Progenitor cell of endocrine pancreas (in vitro differentiated cells): ENCODE measurements at places on chromosomes 2 and 18. TPM values are rescaled to one million over a fixed set of nuclear protein-coding genes. Genes with fewer than 3 reads are reported as not detected.
A peak's percentile ranks its signal among the peaks of the same experiment; 100 is the strongest.

The GPR39 gene
- total RNA-seq = 4.0 and 4.6 TPM in 2 replicates

The SERPINB11 gene
- total RNA-seq = not detected in 2 replicates

The TUBB8B gene
- 0.64 and 0.93 TPM in 2 replicates for total RNA-seq

The SERPINB12 gene
- total RNA-seq = not detected in 2 replicates

The B3GNT7 gene
- total RNA-seq = 6.5 and 7.6 TPM in 2 replicates

The PLGLB1 gene
- 6.9 and 8.6 TPM in 2 replicates for total RNA-seq

The DOK6 gene
- 7.0 and 7.2 TPM in 2 replicates for total RNA-seq

The CD207 gene
- not detected in 2 replicates for total RNA-seq

The GPR55 gene
- not detected in 2 replicates for total RNA-seq

The SLC5A7 gene
- total RNA-seq = 0.60 and 1.8 TPM in 2 replicates

- no peak for DNase-seq
Observed at GRCh38 chr2:47304654-47305053, 98.3 kb upstream of the MSH2 start.

- DNase-seq = no peak
Observed at GRCh38 chr2:62627667-62628066, 77.8 kb upstream of the EHBP1 start.

DNA sequence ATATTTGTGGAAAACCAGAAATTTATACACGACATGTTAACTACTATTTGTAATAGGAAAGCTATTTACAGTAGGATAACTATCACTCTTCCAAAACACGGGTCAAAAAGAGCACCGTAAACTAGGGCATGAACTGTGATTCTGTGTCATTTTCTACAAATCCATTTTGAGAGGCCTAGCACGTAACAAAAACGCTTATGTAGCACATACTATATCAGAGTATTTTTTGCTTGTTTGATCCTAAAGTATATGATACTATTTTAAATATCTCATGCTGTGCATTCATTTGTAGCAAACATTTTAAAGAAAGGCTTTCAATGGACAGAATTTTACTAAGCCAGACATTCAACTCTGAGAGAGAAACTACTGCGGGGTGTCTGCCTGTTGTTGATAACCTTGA is 45.1 kb downstream of the WDFY1 start:
- DNase-seq = no peak

- no peak for DNase-seq
Observed at GRCh38 chr18:42527766-42528165, 572.7 kb downstream of the PIK3C3 start.

- no peak for DNase-seq
Observed at GRCh38 chr18:74139411-74139810, 8.2 kb downstream of the FBXO15 start.

GRCh38 chr2:19973466-19973865 is 16.4 kb downstream of the WDR35 start:
- no peak for DNase-seq

DNA sequence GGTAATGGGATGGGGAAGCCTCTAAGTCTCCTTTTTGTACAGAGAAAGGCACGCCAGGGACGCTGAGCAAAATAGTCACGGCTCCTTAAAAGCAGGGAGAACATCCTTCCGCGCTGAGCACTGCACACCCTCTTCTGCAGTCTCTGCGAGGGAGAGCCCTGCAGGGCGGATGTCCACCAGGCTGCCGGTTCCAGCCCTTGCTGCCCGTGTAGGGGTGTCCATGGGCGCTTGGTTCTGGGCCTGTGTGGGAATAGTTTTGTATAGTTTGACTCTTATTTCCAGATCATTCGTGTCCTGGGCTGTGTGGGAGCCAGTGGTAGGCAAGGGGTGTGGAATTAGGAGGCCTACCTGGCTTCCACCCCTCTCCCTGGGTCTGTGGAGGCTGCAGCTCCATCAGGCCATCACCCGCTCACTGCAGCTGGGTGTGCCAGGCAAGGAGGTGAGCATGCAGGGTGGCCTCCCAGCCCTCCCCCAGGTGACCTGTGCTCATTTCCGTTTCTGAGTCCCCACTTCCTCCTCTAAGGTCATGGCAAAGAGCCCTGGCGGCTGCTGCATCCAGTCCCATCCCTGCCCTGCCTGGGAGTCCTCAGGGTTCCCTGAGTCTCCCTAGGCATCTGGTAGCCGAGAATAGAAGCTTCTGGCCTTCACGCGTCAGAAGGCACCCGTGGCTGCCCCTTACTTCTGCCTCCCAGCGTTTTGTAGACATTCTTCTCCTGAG is 202.6 kb downstream of the LDLRAD4 start:
- no peak for DNase-seq

DNA sequence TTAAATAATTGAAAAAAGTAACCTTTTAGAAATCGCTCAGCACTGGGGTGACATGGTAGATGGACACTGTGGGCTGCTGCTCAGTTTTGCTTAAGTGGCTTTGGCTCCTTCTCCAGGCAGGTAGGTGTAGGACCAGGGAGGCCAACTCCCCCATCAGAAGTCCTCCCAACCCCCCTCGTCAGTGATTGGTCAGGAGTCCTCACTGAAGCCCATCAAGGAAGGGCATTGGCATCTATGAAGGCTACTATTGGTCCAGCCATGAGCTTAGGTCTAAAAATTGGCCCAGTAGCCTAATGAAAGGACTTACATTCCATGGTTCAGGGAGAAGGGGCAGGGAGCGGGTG is 34.7 kb downstream of the ST3GAL5 start:
- no peak for DNase-seq

DNA sequence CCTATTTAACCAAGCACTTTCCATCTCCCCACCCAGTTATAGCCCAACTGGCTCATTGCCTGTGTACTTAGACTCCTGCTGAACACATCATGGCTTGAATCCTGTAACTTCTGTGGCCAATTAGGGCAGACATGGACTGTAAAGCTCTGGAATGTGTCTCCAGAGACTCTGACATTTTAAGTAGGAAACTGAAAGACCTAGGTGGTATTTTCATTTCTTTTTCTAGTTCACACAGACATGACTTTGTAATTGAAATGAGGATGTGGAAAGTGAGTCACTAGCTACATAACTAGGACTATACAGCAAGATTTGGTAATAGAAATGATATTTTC is 12.2 kb downstream of the DOK1 start:
- no peak for DNase-seq

DNA sequence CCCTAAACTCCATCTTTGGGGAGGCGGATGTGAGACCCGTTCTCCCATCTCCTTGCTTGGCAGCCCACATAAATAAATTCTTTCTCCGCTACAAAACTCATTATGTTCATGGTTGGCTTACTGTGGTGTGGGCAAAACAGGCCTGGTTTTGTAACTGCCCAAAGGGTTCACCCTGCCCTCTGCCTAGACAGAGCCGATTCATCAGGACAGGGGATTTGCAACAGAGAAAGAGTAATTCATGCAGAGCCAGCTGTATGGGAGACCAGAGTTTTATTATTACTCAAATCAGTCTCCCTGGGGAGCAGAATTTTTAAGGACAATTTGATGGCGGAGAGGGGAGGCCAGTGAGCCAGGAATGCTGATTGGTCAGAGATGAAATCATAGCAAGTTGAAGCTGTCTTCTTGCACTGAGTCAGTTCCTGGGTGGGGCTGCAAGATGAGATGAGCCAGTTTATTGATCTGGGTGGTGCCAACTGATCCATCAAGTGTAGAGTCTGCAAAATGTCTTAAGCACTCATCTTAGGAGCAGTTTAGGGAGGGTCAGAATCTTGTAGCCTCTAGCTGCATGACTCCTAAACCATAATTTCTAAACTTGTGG is 8.4 kb upstream of the RNF125 start:
- DNase-seq = no peak

GRCh38 chr2:237232166-237232565 is 146.5 kb downstream of the COPS8 start:
- DNase-seq = no peak

- DNase-seq = no peak
Observed at GRCh38 chr2:128187032-128187654, 96.1 kb downstream of the UGGT1 start.

DNA sequence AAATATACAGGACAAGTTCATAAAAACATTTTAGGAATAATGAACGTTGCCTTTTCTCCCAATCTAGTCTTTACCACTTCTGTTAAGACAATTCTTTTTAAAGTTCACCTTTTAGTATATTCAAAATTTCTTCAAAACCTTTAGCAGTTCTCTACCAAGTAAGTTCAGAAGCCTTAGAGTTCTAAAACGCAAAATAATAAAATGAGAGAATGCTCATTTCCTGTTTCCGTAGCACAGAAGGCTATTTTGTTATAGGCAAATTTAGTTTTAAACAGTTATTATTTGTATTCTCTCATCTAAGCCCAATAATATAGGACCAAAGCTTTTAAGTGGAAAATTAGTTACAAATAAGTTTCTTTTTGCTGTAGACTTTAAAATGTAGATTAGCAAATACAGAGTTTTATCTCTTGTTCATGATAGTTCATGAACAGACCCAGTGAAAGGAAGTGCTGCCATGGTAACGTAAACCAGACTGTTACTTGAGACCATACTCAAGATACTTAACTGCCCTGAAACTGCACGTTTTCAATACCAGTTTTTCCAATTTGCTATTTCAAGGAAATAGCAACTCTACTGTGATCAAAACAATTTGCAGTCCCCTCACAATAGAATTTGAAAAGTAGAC is 173.1 kb upstream of the STON1 start:
- DNase-seq = no peak

GRCh38 chr2:125573432-125573831 is 1082.5 kb upstream of the GYPC start:
- no peak for DNase-seq

DNA sequence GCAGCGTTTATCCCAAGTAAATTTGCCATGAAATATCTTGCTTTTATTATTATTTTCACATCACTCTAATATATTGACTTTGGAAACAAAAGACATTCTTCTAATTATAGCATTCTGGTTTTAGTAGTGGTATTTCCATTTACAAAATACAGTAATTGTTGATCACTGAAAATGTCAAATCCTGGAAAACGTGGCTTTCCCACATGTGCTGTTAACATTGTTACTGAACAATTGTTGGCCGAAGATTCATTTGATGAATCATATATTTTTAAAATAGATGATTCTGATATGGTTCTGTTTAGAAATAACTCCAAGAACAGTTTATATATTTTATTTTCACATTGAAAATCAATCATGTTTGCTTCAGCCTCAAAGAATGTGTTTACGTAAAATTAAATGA is 32.9 kb downstream of the SP140 start:
- no peak for DNase-seq

GRCh38 chr18:79512461-79513380 is 117.0 kb downstream of the NFATC1 start:
- DNase-seq = no peak

- DNase-seq = peak; percentile 92
Observed at GRCh38 chr2:70301344-70302194, at the start of gene FAM136A. Gene FAM136A (minus strand): TSS chr2:70302067. CDS start chr2:70302011, 56 bp downstream.

GRCh38 chr18:51527826-51528225 is 330.3 kb upstream of the MEX3C start:
- no peak for DNase-seq

DNA sequence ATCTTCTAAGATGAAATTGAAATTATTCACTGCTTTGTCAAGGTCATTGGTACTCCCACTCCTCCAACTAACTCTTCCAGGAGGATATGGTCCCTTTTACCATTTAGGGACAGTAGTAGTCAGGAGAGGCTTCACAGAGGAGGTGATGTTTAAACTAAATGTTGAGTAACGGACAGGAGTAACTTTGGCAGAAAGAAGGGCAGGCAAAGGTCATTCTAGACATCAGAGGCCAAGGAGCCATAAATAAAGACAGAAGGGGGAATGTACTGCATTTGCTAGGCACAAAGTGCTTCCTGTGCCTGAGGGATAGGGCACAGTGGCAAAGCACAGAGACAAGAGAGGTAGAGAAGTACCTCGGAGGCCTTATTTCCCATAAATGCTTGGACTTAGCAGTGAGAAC is 14.6 kb upstream of the ACMSD start:
- no peak for DNase-seq

- no peak for DNase-seq
Observed at GRCh38 chr2:88885679-88886416, 194.4 kb downstream of the RPIA start.

DNA sequence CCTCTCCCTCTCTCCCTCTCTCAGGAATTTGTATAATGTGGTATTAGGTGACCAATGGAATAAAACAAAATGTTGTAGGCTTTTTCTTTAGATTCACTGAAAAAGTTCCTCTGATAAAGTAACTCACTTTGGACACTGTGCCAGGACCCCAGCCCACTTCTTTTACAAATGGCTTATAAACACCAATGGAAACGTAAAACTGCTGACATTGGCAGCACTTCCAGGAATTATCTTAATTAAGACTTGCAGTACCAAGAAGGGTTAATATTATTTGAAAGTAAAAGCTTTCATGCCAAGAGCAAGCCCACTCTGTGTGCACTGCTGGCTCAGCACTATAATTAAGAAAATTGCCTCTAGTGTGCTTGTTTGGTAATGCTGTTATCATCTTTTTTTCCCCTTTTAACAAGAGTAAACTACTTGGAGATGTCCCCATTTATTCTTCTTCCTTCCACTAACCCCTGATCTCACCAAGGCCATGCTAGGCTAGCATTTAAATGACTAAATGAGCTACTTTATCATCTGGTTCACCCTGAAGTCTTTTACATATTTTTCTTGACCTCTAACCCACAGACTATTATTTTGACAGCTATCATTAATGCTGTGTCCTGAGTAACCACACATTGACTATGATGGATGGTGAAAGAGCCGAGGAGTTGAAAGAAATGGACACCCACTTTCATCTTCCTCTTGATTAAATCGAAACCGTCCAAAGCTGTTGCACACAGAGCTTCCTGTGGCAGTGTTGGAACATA is 232.2 kb upstream of the ETAA1 start:
- no peak for DNase-seq

- no peak for DNase-seq
Observed at GRCh38 chr2:222193328-222193983, 105.3 kb downstream of the PAX3 start.

GRCh38 chr2:164595031-164595430 is 26.3 kb downstream of the GRB14 start:
- DNase-seq = no peak

GRCh38 chr2:110716959-110717645 is 15.3 kb upstream of the ACOXL start:
- DNase-seq = no peak

- DNase-seq = no peak
Observed at GRCh38 chr2:67574230-67574629, 177.1 kb downstream of the ETAA1 start.

GRCh38 chr2:20034218-20034617 is 17.2 kb downstream of the LAPTM4A start:
- no peak for DNase-seq

- DNase-seq = no peak
Observed at GRCh38 chr2:132608311-132608710, 61.7 kb downstream of the LYPD1 start.

GRCh38 chr18:47997338-47997780 is 66.9 kb upstream of the SMAD2 start:
- DNase-seq = no peak

- no peak for DNase-seq
Observed at GRCh38 chr18:44803019-44803650, 122.4 kb downstream of the SETBP1 start.

- no peak for DNase-seq
Observed at GRCh38 chr2:60976875-60977561, 40.5 kb upstream of the PEX13 start.

DNA sequence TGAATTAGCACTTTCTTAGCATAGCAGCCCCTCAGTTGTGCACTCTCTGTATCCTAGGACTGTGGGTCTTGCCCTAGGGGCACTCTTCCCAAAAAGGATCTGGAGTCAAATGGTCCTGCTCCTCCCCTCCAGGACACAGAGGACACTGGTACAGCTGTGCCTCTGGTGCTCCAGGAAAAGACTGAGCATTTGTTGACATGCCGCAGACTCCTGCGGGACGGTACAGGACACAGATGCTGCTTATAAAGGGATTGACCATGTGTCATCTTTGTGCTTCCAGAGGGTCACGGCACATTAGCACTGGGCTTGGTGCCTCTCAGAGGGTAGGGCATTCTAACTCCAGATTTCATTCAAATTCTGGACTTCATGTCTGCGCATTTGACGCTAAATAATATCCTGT is 110.5 kb downstream of the KLF7 start:
- DNase-seq = no peak
